ENCODE measurements at places on chromosomes 4 and X.

GRCh38 chrX:155886409-155886808 is 5.3 kb downstream of the VAMP7 start:
- DNase-seq, result no peak

DNA sequence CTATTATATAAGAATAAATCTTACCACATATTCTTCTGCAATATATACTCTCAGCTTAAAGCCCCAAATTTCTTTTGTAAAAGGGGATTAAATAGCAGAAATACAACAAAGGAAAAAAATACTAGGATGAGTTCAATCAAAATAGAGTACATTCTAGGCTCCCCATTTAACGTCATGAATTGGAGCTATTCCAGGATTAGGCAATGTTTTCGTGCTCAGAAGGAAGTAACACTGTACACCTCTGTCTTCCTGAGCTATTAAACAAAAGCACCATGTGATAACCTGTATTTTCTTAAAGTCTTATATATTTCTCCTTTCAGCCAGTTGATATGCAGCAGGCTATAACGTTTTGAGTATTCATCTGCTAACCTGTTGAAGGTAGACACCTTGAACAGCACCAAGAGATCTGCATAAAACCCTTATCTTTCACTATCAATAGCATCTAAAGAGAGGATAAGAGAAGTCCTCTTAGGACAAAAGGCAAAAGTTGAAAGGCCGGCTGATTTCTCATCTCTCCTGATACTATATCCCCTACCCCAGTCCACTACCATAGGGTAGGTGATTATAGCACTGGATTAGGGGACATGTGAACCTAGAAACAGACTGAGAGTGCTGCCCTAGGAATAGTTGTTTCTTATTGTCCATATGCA is 31.5 kb downstream of the TEC start:
- no peak for DNase-seq

DNA sequence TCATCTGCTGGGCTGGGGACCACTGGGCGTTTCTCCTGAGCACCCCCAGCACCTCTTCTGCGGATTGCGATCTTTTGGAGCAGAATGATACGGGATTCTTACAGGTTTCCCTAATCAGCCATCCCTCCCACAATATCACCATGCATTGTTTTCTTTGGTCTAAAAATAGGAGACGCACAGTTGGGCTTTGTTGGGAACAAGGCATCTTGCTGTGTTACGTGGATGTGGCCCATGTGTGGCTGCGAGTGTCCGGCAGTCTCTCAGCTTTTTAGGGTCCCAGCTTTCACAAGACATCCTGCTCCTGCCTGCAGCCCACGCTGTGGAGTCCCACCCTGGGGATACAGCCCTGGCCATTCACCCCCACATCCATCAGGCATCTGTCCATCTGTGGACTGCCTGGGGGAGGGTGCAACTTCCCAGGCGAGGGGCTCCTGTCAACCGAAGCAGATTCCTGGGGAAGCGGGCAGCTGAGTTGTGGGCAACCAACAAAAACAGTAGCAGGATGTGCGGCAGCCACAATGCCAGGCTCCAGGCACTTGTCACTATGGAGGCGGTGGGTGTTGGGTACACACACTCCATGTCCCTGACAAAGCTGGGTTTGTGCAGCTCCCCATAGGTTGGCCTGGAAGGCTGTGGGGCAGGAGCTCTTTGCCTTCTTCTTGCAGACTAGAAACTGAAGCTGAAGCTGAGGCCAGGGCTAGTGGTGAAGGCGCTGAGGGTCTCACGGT is 185.5 kb upstream of the PSAPL1 start:
- DNase-seq, result no peak

- no peak for DNase-seq
Observed at GRCh38 chr4:57492251-57492878, 382.2 kb upstream of the IGFBP7 start.

DNA sequence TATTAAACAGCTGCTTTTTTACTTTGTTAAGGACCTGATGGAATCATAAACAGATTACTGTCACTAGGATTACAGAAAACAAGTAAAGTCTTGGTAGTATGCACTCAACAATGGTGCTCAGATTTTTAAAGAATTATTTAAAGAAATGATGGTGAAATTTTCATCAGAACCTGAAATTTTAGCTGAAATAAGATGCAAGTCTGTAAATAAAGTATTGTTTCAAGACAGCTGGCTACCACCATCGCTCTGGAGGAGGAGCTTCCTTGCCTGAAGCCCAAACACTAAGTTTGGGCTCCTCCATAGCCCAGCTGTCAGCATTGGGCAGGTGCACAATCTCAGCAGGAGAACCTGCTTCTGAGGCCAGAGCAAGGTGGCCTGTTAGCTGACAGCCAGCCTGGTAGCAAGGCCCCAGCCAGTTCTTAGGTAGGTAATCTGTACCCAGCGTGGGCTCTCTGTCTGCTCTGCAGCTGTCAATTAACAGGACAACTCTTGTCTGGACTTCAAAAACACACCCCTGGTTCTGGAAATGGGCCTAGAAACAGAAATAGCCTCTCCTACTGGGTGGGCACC is 4.6 kb downstream of the GAB1 start:
- DNase-seq, result no peak

- DNase-seq, result no peak
Observed at GRCh38 chrX:55102754-55103153, 13.9 kb downstream of the PAGE2 start.

GRCh38 chr4:183287309-183287659 is 32.8 kb downstream of the CLDN22 start:
- DNase-seq, result no peak

DNA sequence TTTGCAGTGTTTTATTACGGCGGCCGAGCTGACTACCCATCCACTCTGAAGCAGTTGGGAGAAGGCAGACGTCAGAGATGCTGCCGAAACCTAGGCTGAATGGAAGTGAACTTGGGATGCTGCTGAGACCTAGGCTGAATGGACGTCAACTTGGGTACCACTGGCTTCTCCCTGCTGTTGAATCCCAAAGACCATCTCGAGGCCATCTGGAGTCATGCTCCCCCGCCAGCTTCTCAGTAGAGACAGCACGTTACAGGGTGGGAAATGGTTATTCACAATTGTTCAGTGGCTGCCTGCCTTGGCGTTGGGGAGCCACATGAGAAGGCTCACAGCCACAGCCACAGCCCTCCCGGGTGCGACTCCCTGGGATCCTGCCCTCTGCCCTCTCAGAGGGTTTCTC is 40.9 kb downstream of the P2RY8 start:
- DNase-seq, result no peak

- no peak for DNase-seq
Observed at GRCh38 chr4:108601532-108601931, 18.8 kb upstream of the RPL34 start.

DNA sequence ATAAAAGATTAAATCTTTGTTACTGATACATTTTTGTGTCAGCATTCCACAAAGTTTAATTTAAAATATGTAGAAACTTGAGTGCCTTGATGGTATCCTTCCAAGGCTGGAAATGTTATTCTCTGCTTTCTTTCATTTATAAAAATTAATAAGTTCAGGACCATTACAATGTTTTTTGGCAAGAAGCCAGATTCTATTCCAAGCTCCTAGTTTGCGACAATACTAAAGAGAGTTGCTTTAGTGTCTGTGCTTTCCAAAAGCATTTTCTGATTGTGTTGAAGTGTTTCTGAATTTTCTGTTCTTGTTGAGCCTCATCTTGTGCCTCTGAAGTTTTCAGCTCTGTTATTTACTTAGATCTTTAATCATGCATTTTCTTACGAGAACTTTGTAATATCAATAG is 516.2 kb downstream of the KCTD8 start:
- no peak for DNase-seq

GRCh38 chr4:25810461-25811373 is 52.1 kb downstream of the SEL1L3 start:
- no peak for DNase-seq

- no peak for DNase-seq
Observed at GRCh38 chr4:62622089-62622488, 1422.0 kb downstream of the ADGRL3 start.

DNA sequence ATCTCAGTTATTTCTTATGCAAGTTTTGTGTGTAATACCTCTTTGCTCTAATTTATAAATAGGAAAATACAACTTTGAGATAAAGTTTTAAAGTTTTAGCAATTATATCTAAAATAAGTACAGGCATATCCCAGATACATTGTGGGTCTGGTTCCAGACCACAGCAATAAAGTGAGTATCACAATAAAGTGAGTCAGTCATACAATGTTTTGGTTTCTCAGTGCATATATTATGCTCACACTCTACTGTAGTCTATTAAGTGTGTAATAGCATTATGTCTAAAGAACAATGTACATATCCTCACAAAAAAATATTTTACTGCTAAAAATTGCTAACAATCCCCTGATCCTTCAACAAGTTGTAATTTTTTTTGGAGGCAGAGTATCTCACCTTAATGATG is 49.2 kb downstream of the ANAPC10 start:
- no peak for DNase-seq

DNA sequence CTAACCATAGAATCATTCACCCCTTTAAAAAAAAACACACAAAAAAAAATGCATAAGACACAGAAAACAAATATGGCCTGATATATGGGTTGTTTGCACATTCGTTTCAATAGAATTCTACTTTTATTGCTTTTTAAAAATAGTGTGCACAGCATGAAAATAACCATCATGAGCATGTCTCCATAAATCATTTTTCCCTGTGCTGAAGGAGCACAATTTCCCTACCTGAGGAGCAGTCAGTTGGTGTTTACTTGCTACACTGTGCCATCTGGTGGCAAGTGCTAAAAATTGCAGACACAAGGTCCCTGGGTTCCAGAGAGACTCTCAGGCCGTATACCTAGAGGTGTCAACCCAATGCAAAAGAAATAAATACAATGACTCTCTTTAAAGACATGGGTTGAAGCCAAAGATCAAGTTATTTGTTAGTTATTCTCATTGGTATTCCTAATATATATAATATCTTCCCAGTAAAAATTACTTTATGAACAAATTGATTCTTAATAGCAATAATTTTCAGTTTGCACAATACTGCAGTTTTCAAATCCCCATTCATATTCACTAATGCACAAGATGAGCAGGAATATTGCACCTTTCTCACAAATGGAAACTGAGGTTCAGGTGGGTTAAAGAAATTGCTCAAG is 551.4 kb downstream of the IQCM start:
- no peak for DNase-seq

GRCh38 chr4:185479507-185479971 is 8.0 kb upstream of the CCDC110 start:
- no peak for DNase-seq

DNA sequence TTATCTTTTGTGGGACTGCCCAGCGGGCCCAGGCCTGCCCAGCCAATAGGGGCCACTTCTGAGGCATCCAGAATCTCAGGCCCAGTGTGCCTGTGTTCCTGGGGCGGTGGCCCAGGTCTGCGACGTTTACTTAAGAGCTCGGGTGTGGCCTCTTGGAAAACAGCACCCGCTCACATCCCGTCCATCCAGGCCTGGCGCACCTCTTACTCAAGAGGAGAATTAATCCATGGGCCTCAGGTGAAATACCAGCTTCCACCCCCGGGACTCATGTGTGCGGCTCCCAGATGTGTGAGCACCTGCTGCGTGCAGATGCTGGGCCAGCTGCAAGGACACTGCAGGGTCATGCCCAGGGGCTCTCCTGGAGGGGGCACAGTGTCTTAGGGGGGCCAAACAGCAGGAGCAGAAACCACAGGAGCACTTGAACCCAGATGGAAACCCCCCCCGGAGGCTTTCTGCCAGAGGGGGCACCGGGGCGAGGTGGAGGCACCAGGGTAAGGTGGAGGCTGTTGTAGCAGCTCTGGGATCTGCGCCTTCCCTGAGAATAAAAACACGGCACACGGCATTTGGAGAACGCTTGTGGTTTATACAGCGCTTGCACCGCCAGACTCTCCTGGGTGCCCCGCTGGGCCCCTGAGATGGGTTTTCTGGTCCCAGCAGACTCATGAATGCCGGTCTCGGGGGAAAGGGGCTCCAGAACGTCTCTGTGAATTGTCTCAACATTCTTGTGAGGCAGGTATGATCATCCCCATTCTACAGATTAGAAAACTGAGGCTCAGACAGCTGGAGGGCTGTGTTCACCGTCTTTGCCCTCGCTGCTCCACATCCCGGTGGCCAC is 2.8 kb downstream of the PSAPL1 start:
- DNase-seq, result no peak

- DNase-seq, result no peak
Observed at GRCh38 chrX:9980927-9981326, 13.8 kb downstream of the CLDN34 start.

GRCh38 chrX:134484039-134484438 is 24.1 kb downstream of the HPRT1 start:
- DNase-seq, result no peak

DNA sequence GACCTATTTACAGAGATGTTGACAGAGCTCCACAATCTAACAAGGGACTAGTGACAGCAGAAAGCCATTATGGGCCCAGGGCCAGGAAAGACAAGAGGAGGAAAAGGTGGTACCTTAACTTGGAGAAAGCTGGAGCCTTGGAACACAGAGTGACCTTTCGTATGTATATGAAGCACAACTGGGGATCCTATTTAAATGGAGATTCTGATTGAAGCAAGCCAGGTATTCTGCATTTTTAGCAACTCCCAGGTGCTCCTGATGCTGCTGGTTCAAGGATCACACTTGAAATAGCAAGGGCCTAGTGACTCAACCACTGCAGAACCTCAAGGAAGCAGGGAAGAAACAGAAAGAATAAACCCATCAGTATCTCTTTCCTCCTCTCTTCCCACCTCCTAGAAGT is 99.4 kb downstream of the TMEM47 start:
- no peak for DNase-seq

- DNase-seq, result no peak
Observed at GRCh38 chrX:87900320-87900908, 382.8 kb downstream of the KLHL4 start.

- no peak for DNase-seq
Observed at GRCh38 chr4:138439143-138439581, 197.0 kb upstream of the SLC7A11 start.

DNA sequence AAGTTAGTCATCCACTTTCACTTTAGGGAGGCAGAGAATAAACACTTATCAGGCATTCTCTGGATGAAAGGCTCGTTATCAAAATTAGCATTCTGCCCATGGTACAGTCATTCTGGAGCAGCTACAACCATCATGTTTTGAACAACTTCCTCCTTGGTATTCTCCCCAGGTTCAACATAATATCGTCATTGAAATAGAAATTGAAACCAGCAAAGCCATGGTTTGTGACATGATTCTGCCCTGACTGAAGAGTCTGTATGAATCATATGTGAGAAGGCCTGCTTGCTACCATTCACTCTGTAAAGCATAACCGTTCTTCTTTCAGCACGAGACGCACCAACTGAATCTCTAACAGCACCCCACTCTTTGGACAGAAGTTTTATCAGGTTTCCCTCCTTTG is 127.5 kb upstream of the RADX start:
- DNase-seq, result no peak

GRCh38 chrX:10821293-10821692 is 200.9 kb upstream of the MID1 start:
- DNase-seq, result no peak

- no peak for DNase-seq
Observed at GRCh38 chr4:79682161-79682560, 274.1 kb upstream of the GK2 start.

GRCh38 chr4:76740866-76741662 is 156.9 kb downstream of the SOWAHB start:
- no peak for DNase-seq

DNA sequence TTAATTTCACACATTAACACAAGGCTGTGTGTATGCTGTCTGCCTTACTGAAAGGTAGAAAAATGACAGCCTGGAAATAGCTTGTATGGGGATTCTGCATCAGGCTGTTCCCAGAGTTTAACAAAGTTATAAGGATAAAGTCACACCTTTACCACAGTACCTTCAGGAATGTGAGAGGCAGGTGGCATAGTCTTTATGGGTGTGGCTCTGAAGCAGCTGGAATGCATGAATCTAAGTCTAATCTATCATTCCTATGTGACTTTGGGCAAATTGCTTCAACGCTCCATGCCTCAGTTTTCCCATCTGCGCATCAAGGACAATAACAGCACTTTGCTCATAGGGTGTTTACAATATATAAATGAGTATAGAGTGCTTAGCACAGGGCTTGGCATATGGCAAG is 84.2 kb upstream of the EGFL6 start:
- no peak for DNase-seq
